ENCODE measurements at places on chromosomes 1 and 21.

- no peak for DNase-seq
These were observed 38.0 kb upstream of the SRP9 start for GRCh38 chr1:225739542-225740107.

- DNase-seq = no peak
These were observed 3.3 kb downstream of the KLHL21 start for GRCh38 chr1:6599141-6599975.

DNA sequence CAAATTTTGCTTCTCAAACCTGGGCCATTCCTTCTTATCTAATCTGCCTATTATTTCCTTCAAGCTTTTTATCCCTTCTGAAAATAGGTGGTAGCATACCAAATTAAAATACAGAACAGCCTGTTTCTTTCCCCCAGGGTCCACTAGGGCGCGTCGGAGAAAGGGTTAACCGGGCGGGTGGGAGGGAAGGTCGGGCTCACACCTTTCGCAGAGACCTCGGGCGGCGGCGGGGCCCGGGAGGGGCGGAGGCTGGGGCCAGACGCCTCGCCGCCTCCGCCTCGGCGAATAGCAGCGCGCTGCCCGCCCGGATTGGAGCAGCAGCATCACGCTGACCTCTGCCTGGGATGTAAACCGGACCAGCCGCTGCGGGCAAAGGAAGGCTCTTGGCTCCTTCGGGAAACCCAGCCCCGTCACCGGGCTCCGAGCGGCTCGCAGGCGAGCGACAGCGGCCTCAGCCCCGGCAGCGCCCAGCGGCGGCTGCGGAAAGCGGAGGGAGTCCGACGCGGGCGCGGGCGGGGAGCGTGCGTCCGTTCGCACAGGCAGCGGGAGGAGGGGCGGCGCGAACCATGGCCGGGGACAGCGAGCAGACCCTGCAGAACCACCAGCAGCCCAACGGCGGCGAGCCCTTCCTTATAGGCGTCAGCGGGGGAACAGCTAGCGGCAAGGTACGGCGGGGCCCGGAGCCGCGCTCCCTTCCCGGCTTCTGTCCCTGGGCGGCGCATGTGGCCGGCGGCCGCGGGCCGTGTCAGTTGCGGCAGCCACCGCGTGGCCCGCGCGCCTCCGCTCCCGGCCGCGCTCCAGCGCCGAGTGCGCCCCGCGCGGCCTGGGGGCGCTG is at the start of gene UCK2:
UCK2 (plus strand) TSS at position 347 of the 835 bp plus-strand sequence; CDS start at position 567, 220 bp downstream.
- DNase-seq = peak; percentile 69

DNA sequence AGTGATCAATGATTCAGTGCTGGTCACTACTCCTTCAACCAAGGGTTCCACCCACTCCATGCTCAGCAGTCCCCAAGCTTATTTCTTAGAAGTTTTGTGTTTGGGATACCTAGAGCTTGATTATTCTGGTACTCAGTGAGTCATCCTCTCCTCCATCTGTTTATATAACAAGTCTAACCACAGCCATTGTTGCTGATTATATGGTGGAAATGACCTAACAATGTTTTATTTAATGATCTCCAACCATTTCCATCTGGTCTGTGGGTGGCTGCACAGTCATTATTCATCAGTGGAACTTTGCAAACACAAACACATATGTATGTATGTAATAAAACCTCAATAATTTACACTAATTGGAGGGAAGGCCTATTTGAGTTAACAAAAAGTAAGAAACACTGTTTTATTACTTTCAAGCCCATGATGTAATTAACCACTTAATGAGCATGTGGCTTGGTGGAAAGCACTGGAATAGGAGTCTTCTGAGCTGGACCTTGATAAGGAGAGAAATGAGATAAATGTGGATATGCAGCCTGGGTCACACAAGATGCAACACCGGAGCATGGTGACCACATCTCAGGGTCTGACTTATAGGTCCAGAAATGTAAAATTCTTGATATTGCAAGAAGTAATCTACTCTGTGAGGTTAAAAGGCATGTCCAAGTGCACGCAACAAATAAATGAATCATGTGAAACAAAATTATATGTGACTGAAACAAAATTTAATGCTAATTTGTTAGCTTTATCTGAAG is 99.0 kb upstream of the WLS start:
- peak; percentile 66 for DNase-seq

- no peak for DNase-seq
These were observed 6.9 kb downstream of the ARHGEF16 start for GRCh38 chr1:3461238-3461933.

GRCh38 chr1:193355178-193355577 is 168.8 kb upstream of the B3GALT2 start:
- DNase-seq = no peak

- no peak for DNase-seq
These were observed 38.5 kb downstream of the MACO1 start for GRCh38 chr1:25469177-25469576.

DNA sequence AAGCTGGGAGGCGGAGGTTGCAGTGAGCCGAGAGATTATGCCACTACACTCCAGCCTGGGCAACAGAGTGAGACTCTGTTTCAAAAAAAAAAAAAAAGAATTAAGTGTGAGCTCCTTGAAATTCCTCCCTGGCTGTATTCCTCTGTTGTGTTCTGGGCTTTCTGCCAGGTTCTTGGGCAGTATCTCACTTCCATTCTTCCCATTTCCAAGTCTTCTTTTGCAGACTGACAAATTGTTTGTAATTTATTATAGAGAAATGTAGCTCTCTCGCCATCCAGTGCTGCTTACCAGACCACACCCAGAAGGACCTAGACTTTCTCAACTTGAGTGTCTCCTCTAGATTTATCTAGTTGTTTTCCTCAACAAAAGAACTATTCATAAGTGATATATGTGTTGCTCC is 105.0 kb upstream of the ADGRL2 start:
- DNase-seq = no peak

- DNase-seq = no peak
These were observed 81.3 kb upstream of the ARHGEF16 start for GRCh38 chr1:3373175-3373574.

DNA sequence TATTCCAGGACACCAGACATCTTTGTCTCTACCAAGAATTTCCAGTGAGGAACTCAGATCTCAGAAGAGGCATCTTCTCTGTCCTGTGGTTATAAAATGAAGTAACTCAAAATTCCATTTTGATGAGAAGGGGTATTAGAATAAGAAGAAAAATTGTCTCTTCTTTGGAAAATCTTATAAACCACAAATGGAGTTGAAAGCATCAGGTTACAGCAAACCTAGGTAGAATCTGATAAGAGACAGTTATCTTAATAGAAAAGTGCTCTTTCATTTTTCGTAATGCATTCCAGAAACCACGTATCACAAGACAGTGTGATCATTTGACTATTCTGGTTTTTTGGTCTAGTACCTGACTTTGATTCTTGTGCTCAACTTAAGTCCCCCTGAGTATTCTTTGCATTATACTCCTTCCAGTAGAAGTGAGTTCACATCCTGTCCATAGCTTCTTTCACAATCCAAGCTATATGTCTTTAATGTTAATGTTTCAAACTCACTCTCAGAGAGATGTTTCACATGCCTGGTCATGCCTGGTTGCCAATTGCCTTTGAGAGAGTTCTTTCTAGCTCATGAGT is 120.9 kb upstream of the PRDX6 start:
- DNase-seq = no peak

- no peak for DNase-seq
These were observed 245.6 kb upstream of the HOOK1 start for GRCh38 chr1:59569198-59569597.

GRCh38 chr1:226520640-226521355 is 27.8 kb upstream of the STUM start:
- DNase-seq = no peak

- no peak for DNase-seq
These were observed 36.1 kb downstream of the SLC45A1 start for GRCh38 chr1:8354038-8354437.

GRCh38 chr1:94358630-94359599 is 59.3 kb upstream of the ABCD3 start:
- DNase-seq = no peak

DNA sequence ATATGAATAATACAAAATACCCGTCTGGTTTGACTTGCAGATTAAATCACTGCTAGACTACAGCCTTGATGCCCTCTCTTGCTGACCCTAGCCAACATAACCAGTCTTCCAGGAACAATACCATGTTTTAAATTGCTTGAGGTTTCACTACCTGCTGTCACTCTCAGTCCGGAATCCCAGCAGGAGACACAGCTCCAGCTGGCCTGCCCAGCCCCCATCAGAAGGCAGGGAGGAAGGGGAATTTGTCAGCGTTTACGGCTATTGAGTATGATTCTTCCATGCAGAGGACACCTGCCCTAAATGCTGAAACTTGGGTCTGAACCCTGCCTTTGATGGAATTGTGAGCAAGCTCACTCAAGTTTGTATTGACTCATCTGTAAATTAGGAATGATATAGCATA is 33.0 kb downstream of the ZNF496 start:
- DNase-seq = no peak

- no peak for DNase-seq
These were observed 9.1 kb upstream of the C1QA start for GRCh38 chr1:22627331-22627730.

- DNase-seq = no peak
These were observed 25.9 kb downstream of the KRTAP19-8 start for GRCh38 chr21:31012133-31013089.

DNA sequence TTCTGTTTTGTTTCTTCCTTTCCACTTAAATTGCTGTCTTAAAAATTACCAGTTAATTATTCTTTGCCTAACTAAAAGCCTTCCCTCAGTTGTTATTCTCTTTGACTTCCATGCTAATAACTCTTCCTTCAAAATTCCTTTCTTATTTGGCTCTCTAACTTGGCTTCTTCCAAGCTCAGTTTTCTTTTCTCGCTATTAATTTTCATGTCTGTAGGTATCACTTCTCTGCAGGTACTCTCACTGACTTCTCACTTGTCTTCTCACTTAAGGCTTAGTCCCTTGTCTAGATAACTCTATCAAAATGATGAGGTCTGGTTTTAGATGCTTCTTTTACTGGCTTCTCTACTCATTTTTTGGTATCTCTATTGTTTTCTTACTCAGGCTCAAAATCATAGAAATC is 10.1 kb downstream of the CDC7 start:
- no peak for DNase-seq

DNA sequence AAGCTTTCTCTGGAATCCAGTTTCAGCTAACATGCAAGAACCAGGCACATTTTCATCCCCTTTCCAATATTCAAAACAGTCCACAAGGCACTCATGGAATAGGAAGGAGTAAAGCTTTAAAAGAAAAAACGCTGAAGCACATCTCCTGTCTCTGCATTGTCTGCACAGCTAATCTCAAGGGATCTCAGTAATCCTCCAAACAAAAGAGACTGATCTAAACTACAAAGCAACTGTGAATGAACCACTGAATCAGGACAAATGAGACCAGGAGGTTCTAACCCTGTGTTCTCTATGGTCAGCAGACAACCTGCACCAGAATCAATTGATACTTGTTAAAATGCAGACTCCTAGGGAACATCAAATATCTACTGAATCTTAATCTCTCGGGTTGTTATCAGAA is 399.0 kb downstream of the HHAT start:
- DNase-seq = no peak

DNA sequence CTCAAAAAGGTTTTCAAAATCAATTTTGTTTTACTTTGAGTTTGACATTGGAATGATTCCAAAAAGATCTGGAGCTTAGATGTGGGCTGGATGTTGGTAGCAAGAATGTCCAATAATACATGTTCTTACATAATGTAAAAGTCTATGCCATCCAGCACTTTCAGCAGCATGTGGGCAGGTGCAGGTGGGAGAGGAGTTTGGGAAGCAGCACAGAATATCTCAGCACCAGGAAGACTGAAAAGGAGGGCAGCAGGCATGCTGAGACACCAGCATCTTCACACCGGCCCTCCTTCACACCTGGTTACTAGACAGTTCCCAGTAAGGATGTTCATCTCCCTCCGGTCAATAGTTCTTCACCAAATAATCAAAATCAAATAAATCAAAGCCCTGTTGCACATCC is 166.6 kb downstream of the ZBTB18 start:
- DNase-seq = no peak

DNA sequence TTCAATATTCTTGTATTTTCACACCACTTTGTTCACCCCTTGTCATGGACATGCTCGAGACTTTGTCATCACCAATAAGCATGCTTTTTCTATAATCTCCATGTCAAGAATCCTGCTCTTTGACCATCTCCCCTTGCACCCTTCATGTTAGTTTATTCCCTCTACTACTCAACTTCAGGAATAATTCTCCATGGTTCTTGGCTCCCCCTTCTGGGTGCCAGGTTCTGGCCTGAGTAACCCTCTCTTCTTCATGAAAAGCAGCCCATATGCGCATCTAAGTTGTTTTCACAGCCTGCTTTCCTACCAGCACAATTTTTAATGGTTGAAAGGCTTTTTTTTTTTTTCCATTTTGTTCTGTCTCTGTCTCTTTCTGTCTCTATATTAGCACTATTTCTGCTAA is 160.7 kb downstream of the LEPR start:
- DNase-seq = no peak

DNA sequence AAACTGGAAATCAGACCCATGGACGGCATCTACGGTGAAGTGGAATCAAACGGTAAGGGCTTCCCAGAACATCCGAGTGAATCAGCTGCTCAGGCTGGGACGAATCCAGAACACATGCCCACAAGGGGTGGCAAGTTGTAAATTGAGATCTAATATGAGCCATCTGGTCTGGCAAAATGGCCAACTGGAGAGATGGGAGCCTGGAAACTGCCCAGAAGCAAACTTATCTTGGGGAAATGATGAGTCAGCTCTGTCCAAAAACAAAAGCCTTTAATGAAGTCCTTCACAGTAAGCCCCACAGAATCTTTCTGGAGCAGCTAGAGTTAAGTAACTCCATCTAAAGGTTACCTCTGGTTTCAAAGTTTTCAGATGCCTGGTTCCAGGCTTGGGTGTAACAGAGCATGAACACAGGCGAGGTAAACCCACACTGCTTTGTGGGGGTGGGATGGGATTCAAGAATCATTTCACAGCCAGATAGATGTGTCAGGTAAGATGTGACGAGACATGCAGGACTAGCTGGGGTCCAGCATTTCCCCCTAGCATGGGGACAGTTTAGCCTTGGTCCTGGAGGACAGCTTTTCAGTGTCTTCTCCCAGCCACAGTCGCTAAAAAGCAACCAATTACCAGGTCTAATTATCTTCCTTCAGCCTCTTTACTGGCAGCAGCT is 10.5 kb upstream of the SRP9 start:
- DNase-seq = no peak

Data from NCI-H748 treated with DMSO at 0.1 percent for 48 hours (cell line).